MCF 10A (cell line): ENCODE measurements at places on chromosomes 3 and 15.

- no peak for DNase-seq
These were observed 135.8 kb downstream of the LRRK1 start for GRCh38 chr15:101054991-101055390.

DNA sequence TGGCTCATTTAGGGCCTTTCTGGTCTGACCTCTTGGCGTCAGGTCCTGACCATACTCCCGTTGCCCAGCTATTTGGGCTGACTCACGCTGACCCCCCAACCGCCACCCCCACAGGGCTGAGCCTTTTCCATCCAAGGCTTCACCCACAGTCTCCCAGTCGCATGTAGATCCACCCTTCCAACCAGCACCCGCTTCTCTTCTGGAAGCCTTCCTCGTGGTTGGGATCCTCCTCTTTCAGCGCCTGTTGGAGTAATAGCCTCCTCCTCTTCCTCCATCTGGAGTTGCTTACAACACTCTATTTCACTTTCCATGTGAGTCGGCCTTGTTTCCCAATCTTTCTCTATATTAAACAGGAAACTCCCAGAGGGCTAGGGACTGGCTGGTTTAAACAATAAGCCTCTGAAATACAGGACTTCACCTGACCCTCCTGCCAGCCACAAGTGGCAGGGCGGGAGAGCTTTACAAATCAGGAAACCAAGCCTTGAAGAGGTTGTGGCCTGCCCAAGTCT is 2.1 kb upstream of the ALAS1 start:
- peak; percentile 83 for DNase-seq

GRCh38 chr15:90058308-90058707 is 44.0 kb downstream of the IDH2 start:
- no peak for DNase-seq

DNA sequence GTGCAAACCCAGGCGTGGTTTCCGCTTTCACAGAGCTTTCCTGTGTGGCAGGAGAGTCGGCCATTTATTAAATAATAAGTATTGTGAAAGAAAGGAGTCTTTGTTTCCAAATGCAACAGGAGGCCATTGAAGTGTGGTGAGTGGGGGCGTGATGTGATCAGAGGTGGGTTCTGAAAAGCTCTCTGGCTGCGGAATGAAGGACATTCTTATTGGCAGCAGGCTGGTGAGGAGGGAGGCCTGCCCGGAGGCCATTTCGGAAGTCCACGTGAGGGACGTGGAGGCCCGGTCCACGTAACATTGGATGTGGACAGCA is 11.1 kb downstream of the ARNT2 start:
- DNase-seq, result no peak

DNA sequence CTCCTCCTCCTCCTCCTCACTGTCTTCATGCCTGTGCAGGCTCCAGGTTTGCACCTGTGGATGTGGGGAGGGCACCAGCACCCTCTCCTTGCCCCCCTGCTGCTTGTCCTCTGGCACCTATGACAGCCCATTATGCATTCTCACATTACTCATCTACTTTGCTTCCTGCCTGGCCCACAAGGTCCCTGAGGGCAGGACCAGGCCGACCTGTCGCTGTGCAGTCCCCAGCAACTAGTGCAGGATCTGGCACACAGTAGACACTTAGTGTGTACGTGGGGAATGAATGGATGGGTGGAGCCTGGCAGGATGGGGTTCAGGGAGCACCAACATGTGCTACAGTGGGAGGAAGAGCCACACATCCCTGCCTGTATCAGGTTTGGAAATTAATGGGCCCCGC is 58.3 kb upstream of the TMEM115 start:
- DNase-seq, result peak; percentile 17

- DNase-seq, result no peak
These were observed 24.6 kb upstream of the NECTIN3 start for GRCh38 chr3:111047042-111047441.
